ENCODE measurements at places on chromosomes 1 and 21.
A peak's percentile ranks its signal among the peaks of the same experiment; 100 is the strongest.

DNA sequence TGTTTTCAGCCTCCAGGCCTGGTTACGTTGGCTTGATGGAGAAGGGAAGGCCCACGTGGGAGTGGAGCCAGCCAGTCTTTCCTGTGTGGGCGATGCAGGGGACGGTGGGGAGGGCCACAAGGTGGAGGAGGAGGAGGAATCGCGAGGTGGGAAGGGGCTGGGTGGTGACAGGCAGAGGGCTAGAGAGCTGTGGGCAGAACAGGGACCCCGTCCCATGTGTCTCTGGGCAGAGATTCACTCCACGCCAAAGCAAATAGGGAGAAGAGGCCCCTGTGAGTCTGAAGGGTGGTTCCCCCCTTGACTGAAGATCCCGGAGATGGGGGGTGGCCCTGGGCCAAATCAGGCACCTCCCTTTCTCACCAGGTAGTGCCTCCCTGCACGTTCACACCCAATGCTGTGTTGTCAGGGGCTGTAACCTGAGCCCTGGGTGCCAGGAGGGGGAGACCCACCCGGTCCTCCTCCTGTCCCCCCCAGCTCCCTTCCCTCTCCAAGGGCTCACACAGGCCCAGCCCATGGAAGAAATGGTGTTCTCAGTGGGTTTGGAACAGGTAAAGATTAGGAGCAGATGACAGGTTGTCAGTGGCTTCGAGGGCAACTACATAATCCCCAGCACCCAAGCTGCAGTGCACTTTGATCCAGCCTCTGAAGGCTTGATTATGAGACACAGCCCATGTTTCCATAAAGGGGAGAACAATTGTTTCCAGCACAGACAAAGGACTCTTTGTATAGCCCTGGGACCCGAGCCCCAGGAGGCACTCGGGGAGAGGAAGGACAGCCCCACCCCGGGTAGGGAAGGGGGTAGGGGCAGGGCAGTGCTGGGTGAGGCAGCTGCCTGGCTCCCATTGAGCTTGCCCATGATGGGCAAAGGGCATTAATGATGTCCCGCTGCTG is 37.7 kb upstream of the GPR37L1 start:
- DNase-seq = no peak

DNA sequence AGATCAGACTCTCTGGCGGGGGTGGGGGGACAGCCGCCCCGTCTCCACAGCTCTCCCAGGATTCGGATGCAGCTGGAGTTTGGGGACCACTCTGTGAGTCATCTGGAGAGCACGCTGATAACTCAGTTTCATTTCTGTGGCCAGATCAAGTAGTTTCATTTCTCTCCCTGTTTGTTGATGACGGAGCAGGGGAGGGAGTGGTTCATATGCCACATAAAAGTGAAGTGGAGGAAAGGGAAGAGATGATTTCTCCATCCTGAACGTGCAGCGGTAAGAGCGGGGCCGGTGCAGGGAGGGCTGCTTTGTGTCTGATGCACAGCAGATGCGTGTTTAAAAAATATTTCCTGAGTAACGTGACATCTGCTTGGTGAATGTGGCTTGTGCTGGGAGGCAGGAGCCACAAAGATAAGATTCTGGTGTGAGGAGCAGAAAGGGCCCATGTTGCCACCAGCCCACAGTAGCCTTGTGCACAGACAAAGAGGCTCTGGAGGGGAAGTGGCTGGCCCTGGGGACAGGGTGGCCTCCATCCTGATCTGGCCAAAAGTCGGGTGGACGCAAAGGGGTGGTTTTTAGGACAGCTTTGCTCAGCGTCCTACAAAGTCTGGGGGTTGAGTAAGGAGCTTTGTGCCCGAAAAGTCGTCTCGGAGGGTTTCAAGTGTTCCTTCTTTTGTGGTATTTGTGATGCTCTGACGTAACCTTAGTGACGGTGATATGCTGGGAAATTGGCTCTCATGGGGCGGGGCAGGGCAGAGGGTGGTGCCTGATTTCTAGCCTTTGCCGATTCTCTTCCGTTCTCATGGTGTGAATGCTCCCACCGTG is at the start of gene MX2:
Gene MX2, plus strand, starts transcription at position 242 of the 819 bp plus-strand sequence. CDS start 14,880 bp downstream, outside the sequence.
- DNase-seq = peak; percentile 94

DNA sequence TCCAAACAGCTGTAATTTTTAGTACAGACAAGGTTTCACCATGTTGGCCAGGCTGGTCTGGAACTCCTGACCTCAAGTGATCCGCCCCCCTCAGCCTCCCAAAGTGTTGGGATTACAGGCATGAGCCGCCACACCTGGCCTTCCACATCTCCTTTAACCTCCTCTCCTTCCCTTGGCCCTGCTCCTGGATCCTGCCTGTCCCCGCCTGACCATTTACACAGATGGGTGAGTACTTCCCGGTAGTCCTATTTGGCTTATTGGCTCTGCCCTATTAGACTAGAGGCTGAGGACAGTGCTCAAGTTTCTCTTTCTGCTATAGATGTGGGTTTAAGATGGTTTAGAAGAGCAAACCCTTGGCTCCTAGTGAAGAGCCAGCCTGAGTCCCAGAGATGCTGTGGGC is 7.1 kb downstream of the PTPN7 start:
- no peak for DNase-seq

DNA sequence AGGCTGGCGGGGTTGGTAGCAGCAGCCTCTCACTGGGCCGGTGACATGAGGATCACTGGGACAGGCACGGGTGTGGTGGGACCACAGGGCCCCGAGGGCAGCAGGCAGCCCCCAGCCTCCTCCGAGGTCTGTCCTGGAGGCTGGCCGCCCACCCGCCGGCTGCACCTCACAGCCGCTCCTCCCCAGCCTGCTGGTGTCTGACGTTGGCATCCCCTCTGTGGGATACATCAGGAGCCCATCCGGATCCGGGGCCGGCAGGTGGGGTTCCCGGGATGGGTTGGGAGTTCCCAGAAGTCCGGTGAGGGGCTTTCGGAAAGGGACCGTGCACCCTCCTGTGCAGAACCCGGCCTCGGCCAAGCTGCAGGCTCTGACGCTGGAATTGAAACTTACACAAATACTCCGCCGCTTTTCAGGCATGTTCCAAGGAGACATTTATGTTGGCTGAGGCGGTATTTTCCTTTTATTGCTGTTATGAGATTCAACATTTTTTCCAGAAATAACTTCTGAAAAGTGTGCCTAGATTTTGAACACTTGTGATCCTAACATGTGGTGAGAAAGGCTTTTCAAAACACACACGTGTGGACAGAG is 142.1 kb upstream of the ARHGEF16 start:
- DNase-seq = no peak

GRCh38 chr1:18856435-18856834 is 3.0 kb downstream of the TAS1R2 start:
- DNase-seq = no peak

- no peak for DNase-seq
Measured at GRCh38 chr1:37951041-37951782, 4.4 kb upstream of the INPP5B start.

GRCh38 chr1:88266051-88266450 is 418.0 kb upstream of the PKN2 start:
- no peak for DNase-seq

DNA sequence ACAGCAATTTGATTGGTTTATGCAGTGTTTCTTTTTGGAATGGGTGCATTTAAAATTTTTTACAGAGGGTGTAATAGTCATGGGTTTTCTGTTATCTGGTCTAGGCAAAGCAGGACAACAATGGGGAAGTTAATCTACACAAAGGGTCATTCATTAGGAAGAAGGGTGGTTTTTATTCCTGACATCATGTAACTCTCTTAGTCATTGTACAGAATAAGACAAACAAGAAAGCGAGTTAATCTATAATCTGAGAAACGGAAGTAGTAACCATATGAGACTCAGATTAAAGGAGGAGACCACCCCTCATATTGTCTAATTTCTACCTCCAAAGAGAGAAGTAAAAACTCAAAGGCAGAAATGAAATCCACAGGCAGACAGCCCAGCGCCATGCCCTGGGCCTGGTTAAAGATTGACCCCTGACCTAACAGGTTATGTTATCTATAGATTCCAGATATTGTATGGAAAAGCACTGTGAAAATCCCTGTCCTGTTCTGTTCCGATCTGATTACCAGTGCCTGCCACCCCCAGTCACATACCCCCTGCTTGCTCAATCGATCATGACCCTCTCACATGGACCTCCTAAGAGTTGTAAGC is 10.5 kb upstream of the IFI6 start:
- DNase-seq = no peak

DNA sequence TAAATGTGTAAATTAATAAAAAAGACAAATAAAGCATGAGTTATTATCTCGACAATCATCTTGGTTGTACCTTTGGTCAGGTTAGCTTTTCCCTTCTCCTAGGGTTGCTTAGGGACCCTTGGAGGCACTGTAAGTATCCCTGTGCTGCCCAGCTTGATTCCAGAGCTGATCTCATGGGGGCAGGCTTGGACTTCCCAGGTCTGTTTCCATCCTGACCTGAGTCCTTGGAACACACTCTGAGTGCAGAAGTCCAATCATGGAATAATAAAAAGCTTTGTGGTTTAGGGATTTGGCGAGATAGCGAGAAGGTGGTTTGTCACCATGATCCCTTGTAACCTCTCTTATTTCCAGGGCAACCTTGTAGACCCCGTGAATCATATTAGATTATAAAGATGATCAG is 18.7 kb upstream of the PAPPA2 start:
- no peak for DNase-seq

DNA sequence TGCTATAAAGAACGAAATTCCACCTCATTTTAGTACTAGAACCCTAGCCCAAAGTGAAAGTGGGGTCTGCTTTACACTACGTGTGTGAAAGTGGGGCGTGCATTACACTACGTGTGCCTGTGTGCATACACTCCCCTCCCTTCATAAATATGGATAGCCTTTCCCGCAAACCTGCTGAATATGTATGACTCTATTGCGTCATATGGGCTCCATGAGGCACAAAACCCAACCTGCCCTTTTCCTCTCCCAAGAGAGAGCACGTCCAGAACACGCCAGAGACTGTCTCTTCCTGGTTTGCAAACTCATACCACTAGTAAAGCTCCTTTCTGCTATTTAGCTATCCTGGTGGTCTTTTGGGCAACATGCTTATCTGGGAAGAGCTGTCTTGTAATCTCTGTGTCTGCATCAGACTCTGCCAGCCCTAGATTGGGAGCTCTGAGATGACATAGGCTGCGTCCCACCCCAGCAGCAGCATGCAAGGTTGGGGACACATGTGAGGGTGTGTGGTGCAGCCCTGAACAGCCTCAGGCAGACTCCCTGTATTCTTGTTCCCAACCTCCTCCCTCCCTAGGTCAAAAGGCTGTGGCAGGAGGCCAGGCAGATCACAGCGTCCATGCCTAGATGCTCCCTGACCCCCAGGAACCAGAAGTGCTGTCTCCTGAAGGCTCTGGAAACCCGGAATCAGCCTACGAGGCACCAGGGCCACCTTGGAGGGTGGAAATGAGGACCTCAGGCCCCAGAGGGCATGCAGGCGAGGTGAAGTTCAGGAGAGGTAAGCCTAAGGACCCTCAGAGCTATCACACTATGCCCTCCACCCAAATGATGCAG is 12.3 kb upstream of the PADI1 start:
- DNase-seq = no peak

GRCh38 chr1:95440511-95440910 is 206.5 kb downstream of the RWDD3 start:
- DNase-seq = no peak

DNA sequence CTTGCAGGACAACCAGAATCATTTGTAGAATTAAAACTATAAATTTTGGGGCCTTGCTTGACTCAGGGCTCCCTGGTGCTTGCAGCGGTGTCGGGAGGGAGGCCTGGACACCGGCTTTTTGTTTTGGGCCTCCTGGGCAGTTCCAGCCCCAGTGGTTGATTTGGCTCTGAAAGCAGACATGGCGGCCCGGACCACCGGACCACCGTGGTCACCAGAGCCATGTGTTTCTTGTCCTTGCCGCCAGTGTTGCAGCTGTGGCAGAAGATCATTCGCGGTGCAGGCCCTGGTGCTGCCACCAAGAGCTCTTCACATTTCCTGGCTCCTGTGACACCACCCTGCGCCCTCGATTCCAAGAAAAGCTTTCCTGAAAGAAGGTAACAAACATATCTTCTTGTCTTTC is 484.8 kb downstream of the BRINP3 start:
- DNase-seq = no peak

DNA sequence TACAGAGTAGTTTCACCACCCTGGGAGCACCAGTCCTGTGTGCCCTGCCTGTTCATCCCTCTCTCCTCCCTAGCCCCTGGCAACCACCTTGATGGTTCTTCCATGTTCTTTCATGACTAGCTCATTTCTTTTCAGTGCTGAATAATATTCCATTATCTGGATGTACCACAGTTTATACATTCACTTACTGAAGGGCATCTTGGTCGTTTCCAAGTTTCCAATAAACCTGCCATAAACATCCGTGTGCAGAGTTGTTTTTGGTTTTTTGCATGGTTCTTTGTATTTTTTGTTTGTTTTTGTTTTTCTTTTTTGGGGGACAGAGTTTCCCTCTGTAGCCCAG is 13.9 kb downstream of the TIAM1 start:
- DNase-seq = no peak

DNA sequence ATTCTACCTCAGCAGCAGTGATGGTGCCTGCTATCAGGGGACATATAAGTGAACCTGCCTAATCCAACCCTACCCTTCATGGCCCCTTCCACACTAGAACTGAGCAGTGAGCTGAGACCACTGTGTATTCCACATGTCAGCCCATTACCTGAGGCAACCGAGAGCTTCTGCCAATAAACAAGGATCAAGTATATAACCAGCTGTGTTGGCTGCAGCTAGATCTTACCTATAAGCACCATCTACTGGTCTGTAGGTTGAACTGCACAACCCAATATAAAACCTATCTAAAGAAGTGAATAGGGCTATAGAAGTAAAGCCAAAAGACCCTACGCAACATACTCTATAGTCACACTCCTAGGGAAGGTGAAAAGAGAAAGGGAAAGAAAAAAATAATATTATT is 376.9 kb downstream of the HHIPL2 start:
- no peak for DNase-seq

- DNase-seq = peak; percentile 65
Measured at GRCh38 chr1:66182551-66183178, 351.3 kb upstream of the SGIP1 start.

GRCh38 chr1:246122071-246122470 is 385.0 kb downstream of the SMYD3 start:
- no peak for DNase-seq

- DNase-seq = no peak
Measured at GRCh38 chr1:224095867-224096266, 18.0 kb upstream of the FBXO28 start.

DNA sequence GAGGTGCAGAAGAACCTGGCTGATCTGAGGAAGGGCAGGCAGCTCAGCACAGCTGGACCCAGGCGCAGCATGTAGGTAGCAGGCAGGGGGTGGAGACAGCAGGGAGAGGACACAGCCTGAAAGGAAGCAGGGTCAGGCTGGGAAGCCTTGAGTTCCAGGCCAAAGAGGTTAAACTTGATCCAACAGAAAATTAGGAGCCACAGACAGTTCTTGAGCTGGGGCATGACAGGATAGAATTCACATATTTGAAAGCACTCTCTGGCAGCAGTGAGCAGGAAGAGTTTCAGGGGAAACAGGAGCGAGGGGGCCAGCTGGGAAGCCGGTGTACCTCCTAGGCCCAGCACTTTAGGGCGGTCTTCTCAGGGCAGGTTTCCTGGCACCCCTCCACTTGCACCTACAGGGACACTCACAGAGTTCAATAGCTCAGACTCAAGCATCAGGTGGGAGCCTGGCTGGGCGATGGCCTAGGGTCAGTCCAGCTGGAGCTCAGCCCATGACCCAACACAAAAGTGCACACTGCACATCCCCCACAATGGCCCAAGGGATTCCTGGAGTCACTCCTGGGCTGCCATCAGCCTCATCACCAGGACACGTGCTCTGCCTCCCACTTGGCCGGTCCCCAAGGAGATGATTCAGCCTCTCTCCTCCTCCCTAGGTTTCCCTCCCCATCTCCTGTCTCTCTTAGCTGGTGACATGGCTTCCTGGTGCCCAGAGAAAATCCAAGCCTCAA is 22.7 kb downstream of the MATN1 start:
- DNase-seq = no peak

Data from central memory CD4-positive, alpha-beta T cell (primary cell).